RPMI7951 (cell line): ENCODE measurements at places on chromosomes 3 and 15. TPM values are rescaled to one million over a fixed set of nuclear protein-coding genes. Genes with fewer than 3 reads are reported as not detected.
A peak's percentile ranks its signal among the peaks of the same experiment; 100 is the strongest.

- peak; percentile 15 for DNase-seq
Observed at GRCh38 chr15:53197426-53197839, 407.3 kb upstream of the ONECUT1 start.

TMEM212 gene
- total RNA-seq: not detected in 2 replicates

RLBP1 gene
- not detected in 2 replicates for total RNA-seq

GRCh38 chr15:76987896-76988860 is 6.7 kb upstream of the PSTPIP1 start:
- DNase-seq: no peak

C3orf49 gene
- not detected in 2 replicates for total RNA-seq
